ENCODE measurements at places on chromosomes 1 and 21.

DNA sequence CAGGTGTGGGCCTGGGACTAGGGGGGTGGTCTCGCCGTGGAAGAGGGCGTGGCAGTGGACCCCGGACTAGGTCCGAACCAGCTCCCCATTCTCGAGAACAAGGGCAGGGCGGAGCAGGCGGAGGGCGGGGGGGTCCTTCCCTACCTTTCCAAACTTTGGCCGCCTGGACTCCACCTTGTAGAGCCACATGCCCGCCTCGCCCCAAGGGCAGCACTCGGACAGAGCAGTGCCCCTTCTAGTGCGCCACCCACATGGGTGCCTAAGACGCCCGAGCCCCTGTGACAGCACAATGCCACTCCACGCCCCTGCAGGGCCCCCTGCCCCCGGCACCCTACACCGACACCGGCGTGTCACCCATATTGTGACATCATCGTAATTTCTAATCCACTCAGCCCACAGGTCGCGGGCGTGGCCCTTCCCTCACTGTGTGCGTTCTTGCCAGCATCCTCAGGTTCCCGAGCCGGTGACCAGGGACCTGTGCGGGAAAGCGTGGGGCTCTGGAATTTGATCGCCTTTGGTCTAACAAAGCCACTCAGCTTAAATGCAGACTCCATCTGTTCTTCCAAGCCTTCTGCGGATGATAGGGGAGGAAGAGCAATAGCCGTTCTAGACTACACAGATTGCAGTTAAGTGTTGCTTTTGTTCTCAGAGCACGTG is 553 bp upstream of the STMN1 start:
- no peak for DNase-seq

DNA sequence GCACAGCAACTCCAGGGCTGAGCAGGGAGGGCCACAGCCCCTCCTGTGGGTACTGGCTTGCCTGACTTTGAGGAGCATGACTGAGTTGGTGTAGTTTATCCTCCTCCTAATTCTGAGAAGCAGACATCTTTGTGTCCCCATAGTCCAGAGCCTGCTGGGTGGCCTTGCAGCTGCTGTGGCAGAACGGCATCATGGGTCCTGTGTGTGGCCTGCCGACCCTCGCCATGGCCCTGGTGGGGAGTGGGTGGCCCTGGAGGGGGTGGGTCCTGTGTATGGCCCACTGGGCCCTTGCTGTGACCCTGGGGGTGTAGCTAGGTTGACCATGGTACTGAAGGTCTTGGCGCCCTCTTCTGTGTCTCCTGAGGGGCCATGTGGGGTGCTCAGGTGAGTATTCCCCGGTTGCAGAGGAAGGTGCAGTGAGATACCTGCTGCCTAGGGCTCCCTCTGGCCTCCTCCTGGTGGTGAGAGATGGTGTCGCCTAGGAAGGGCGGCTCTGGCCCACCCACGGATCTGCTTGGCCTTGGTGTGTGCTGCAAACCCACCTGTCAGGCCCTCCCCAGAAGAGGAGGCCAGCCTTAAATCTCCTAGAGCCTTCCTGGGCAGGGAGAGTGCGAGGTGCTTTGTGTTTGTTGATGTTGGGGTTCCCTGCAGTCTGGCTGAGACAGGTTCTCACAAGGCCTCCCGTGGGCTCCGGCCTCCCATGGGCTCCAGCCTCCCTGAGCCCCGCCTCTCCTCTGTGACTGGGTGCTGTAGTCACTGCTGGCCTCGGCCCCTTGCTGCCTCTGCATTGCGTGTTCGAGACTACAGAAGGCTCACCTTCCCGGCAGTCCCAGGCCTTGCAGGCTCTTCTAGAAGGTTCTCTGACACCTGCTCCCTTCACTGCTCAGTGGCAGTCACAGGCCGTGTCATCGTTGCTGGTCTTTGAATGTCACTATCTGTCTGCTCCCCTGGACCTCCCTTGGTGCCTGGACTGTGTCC is 7.8 kb downstream of the SNAP47 start:
- DNase-seq = no peak

GRCh38 chr1:186026946-186027345 is 292.8 kb downstream of the HMCN1 start:
- DNase-seq = no peak

DNA sequence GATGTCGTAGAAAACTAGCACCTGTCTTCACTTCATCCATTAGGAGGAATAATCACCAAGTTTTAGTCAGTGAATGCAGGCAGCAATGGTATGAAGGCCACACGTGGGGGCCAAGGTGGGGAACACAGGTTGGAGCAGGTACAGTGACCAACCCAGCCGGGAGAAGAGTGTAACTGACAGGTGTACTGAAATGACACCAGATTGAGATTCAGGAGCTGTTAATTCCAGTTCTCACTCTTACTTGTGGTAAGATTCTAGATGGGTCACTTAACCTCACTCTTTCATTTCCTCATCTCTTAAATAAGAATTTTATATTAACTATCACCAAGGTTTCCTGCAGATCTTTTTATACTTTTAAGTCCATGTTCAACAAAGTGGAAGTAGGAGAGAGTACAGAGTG is 206.2 kb upstream of the PTBP2 start:
- DNase-seq = no peak

DNA sequence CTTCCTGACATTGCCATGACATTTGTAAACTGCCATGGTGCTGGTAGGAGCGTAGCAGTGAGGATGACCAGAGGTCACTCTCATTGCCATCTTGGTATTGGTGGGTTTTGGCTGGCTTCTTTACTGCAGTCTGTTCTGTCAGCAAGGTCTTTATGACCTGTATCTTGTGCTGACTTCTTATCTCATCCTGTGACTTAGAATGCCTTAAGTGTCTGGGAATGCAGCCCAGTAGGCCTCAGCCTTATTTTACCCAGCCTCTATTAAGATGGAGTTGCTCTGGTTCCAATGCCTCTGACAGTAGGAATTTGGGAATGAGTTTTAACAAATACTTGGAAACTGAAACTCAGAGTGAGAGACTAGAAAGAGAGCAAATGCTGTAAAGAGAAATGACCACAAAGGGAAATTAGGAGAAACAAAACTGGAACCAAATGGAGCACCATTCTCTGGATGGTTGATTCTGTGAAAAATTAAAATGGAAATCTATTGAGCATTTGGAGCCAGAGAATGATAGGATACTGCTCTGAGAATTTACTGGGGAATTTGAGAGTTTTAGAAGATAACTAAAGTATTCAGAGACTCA is 50.1 kb upstream of the RHOU start:
- no peak for DNase-seq

DNA sequence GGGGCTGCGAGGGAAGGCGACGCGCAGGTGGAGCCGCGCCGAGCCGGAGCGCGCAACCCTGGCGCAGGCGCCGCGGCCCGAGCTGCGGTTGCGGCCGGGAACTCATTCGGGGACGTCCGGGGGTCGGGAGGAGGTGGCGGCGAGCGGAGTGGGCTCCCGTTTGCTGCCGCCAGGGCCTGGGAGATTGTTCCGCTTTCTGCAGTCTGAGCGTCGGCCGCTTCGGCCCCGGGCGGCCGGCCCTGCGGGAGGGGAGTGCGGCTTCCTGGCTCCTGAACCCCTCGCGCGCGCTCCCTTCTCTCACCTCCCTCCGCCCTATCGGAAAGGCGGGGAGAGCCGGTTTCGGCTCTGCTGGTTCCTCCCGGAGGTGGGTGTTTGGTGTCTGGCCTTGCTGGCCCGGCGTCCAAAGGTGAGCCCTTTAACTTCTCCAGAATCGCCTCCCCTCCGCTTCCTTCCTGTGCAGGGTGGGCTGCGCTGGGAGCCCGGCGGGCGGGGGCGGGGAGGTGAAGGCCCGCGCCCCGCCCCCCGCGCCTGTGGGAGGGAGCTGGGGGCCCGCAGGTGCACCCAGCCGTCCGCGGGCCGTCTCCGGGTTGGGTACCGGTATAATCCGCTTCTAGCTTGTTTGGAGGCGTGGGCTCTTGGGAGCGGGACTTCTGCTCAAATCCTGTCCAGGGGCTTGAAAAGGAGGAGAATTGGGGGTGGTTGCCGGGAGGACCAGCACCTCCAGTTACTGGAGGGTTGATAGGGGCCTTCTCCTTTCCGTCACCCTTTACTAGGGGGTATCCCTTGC is 683 bp downstream of the LRRC8D start:
- no peak for DNase-seq
